ENCODE measurements at places on chromosomes 3 and 15.

DNA sequence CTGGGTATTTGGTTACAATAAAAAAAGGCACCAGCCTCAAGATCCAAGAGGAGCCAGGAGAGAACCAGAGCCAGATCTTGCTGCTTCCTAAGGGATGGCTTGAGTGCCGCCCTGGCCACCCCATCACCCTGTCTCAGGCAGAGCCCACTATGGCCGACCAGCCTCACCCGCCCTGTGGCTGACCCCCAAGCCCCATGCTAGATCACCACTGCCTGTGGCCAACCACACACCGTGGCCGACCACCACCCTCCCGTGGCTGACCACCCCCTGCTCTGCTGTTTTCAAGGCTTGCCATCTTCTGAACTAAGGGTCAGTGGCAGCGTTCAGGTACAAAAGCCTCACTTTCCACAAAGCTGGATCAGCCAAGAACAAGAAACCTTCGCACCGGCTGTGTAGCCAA is 12.0 kb downstream of the CSPG5 start:
- DNase-seq: no peak

GRCh38 chr3:73547427-73548248 is 77.1 kb downstream of the PDZRN3 start:
- DNase-seq: peak; percentile 86

DNA sequence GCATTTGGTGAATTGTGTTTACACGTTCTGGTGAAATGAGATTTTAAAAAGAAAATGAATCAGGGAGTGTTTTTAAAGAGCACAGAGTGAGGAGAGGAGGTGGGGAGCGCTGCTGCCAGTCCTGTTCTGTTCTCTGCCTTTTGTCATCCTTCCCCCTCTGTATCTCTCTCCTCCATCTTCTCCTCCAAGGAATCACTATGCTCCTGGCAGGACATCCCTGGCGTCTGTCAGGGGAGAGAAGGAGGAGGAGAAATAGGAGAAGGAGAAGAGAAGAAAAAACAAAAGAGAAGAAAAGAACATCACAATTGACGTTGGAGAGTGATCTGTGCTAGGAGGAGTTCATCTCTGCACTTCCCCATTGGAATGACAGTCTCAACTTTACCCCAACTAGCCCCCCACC is 627.6 kb upstream of the TBL1XR1 start:
- no peak for DNase-seq

DNA sequence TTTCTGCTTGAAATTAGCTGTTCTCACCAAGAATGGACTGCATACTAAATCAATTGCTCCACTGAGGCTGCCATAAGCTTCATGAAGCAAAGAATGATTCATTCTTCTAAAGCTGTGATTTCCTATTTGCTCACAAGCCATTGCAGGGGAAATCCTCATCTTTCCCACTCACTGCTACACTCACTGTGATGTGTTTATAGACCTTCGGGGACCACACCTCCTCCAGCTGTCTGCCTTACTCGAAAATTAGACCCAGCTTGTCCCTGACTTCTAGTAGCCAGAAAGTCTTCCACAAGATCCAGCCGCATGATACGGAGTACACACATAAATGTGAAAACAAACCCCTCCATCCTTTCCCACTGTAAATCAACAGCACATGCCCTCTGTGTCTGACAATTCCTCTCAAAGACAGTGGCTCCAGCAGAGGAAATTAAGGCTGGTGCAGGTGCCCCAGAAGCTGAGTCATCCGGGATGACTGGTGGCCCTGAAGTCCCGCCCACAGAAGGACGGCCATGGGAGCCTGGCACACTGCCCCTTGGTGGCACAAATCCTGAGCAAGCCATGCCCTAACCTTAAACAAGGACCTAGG is 172.0 kb downstream of the STT3B start:
- peak; percentile 62 for DNase-seq

DNA sequence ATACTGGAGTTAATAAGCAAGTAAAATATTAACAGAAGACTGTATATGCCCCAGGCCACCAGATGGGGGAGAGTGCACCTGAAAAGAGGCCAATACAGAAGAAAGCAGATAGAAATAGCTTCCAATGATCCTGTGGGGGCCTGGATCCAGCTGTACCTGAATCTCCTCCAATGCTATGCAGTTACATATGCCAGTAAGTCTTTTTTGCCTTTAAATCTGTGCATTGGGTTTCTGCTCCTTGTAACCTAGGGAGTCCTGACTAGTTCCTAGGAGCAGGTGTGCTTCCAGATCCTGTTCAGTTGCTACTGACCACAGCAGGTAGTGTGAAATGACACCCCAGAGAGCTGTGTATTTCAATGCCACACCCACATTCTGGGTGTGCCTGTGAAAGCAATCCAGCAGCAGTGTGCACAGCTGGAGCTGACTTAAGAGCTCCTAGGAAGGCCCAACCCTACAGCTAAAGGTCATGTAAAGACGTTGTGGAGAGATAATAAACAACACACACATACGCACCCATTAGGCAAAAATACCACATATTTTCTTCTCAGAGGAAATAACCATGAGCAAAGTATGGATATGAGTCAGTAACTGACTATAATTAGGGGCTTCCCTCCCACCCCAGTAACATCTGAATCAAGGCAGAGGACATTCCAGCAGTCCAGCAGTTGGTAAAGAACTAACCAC is 62.2 kb upstream of the AKAP13 start:
- peak; percentile 94 for DNase-seq

- DNase-seq: no peak
Observed at GRCh38 chr15:51117270-51117669, 22.6 kb upstream of the TNFAIP8L3 start.

DNA sequence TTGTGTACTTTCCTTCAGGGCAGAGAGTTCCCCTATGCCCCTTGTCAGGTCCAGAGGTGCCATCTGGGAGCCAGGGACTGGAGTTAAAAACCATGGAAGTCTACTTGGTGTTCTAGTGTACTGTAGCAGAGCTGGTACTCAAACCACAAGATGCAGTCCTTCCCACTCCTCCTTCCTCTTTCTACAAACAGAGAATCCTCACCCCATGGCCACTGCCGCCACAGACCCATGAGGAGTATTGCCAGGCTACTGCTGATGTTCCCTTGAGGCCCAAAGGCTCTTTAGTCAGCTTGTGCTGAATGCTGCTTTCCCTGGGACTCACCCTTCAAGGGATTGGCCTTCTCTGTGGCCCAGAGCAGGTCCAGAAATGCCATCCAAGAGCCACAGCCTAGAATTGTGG is 229.2 kb upstream of the ZPLD1 start:
- no peak for DNase-seq

DNA sequence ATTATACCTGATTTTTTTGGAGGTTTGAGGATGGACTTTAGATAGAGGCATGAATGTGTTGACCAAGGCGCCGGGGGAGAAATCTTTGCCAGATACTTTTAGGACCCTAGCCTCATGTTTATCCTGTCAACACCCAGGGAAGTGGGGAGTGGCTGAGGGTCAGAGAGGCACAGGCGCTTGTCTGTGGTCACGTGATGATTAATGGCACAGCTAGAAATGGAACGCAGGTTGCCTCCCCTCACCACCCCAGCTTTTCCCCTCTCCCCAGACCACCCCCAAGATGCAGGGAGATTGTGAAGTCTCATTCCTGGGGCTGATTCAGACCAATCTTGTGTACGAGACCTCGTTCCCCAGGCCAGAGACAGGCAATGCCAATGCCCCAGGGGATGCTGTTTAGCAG is 218.4 kb upstream of the LINGO1 start:
- no peak for DNase-seq

DNA sequence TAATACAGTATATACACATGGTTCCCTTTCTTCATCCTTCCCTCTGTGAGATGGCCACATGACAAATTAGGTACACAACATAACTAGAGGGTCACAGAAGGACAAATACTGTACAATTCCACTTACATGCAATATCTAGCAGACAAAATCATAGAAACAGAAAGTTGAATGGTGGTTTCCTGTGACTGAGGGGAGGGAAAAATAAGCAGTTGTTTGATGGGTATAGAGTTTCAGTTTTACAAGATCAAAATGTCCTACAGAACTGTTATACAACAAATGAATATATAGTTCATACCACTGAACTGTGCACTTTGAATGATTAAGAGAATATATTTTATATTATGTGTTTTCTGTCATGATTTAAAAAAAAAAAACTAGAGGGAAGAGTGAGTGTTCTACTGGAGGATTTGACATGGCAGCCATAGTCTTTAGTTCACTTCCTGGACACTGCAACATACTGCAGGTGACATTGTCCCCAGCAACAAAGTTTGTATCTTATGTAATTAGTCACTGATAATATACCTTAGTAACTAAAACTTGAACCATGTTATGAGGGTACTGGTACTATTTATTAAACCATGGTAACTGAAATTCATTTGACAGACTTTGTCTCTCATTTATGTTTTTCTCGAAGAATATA is 37.2 kb downstream of the CCDC54 start:
- DNase-seq: no peak

- DNase-seq: peak; percentile 19
Observed at GRCh38 chr15:67792250-67792942, 32.9 kb upstream of the SKOR1 start.

DNA sequence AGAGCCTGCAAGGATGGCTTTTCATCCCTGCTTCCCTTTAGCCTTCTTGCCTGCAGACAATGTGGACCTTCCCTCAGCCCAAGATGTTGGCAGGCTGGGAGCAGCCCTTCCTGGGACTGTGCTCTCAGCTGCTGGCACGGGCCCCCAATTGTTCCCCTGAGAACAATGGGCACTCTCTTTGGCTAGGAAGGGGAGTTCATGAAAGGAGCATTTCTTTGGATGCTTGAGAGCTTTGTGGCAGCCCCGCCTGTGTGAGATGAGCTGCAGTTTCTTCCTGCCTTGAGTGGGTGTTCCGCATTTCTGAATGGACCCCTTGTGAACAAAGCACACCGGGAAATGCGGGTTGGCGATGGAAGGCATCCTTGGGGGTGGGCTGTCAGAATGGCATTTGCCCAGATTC is 35.0 kb upstream of the BSN start:
- no peak for DNase-seq

DNA sequence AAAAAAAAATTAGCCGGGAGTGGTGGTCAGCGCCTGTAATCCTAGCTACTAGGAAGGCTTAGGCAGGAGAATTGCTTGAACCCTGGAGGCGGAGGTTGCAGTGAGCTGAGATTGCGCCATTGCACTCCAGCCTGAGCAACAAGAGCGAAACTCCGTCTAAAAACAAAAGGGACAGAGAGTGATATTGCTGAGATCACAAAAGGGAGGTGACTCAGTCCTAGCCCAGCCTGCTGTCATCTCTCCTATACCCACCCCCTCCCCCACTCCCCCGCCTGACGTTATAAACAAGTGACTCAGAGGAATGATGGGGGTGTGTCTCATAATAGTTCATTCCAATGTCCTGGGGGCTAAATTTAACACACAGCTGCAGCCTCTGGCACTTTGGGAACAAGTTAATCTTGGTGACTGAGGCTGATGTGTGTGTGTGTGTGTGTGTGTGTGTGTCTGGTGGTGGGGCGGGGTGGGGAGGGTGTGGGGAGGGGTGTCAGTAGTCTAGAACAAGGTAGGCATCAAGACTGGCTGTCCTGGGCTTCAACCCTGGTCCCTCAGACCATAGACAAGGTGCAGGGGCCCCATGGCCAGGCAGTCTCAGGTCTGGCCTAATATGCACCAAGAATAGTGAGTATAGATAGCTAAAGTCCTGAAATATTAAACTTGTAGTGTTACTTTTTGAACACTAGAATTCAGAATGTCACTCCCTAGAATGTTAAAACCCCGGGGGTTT is 1.3 kb upstream of the KLHL40 start:
- DNase-seq: peak; percentile 97

- DNase-seq: peak; percentile 97
Observed at GRCh38 chr3:29186131-29186599, 94.7 kb upstream of the RBMS3 start.

DNA sequence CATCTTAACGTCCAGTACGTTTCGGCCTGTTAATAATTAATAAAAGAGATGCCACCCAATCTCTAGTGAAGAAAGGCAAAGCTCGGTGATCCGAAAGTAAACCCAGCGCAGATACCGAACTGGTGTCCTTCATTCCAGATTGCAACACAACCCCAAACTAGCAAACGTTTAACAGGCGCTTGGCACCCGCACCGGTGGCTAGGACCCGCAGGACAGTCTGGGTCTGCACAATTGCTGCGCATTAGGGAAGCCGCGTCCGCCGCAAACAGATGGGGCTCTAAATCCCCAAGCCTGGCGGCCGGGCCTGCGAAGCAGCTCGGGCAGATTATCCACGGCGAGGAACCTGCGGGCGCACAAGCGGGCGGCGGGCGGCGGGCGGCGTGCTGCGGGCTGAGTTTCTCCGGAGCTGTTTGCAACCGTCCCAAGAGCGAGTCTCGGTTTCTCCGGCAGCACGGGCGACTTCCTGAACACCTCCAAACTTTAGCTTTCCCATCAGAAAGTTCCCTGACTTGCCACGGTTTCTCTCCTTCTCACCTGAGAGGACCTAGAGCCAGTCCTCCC is 112.1 kb upstream of the ICE2 start:
- peak; percentile 20 for DNase-seq

- no peak for DNase-seq
Observed at GRCh38 chr3:183180110-183180783, 17.7 kb upstream of the LAMP3 start.

- peak; percentile 50 for DNase-seq
Observed at GRCh38 chr3:177680472-177680821, 483.2 kb upstream of the TBL1XR1 start.

- no peak for DNase-seq
Observed at GRCh38 chr3:73449774-73450173, 175.0 kb downstream of the PDZRN3 start.

DNA sequence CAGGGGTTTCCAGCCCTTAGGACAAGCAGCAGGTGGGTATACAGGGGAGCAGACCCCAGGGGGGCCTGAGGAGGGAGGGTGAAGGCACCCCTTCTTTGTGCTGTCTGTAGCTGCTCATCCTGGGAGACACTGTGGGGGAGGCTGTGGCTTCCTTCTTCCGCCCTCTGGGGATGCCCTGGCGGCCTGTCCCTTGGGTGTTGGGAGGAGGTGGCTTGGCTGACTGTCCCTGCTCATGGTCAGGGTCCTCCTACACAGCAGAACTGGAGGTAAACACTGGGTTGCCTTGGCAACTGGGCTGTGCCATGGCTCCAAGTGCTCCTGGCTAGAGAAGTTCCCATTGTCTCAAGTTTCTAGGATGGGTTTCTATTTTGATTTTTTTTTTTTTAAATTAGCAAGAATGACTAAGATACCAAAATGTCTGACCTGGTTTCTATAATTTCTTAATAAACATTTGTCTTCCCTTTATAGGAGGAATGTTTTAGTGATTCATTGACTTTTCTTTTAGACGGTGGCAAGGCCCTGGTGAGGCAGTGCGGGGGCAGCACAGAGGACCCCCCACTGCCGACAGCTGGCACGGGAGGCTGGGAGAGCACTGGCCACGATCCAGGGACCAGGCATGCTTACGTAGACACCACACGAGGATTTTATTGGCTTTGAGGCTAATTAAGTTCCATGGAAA is 12.4 kb downstream of the KLF13 start:
- DNase-seq: peak; percentile 59
